ENCODE measurements at places on chromosomes 7 and 10.

DNA sequence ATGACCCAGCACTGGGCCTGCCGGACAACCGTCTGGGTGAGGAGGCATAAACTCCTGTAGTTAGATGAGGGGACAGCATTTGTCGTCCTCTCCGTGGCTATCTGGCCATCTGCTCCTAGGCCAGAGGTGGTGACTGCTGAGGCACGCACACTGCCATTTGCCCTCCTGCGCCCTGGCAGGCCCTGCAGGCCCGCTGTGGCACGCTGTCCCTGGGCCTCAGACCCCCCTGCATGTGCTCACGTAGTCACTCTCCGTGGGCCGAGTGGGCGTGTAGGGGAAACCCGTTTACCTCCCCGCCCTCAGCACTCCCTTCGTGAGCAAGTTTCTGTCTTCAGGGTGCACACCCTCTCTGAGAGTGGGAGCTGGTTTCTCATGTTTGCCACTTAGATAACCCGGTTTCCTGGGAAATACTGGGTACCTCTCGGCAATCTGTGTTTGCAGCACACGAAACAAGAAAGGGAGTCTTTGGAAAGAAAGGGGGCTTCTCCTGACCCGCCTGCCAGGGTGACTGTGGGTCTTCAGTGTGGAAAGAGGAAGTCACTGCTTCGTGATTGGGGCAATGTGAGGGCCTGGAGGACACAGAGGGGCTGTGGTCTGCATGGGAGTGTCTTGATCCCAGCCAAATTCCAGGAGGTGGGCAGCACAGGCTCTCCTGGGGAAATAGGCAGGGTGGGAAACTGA, 10.8 kb downstream of the ADAMTS14 start:
- no peak for DNase-seq

DNA sequence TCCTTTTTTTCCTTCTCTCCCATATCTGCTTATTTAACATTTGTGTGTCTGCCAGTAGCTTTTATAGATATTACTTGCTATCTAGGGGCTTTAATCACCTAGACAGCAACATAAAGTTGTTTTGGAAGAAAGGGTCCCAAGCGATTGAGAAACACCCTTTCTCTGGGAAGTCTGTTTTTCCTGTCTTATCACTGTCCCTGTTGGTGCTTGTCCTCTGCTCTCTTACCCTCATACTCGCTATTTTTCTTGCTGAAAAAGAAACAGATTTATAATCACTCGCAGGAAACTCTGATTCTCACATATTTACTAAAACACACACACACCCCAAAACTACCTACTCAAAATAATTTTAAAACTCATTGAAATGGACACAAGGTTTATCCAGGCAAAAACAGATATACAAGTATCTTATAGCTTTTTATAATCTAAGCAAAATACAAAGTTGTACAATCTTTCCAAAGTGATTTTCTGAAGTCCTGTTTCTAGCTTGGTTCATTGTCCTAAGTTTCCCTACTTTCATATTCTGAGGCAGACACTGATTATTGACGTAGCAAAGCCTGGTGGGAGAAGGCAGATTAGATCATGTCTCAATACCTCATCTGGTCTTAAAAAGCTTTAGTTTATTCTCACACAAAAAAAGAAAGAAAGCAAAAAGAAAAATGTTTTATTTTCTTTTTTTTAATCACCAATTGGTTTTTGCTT, 157.3 kb downstream of the CACNA2D1 start:
- no peak for DNase-seq

DNA sequence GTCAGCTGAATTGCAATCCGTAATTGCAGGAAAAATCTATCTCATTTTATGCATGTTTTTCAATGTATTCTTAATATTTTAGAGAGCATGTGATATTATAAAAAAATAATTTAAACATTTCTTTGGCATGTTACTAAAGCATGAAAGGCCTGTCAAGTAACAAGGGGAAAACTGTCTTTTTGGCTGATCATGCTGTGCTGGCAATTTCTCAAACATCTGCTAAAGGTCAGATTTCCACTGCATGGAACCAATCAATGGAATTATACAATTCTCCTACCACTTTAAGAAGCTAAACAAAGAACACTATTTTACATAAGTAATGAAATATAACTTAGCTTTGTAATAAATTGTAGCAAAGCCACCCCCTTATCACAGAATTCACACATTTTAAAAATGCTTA, 49.4 kb downstream of the JMJD1C start:
- no peak for DNase-seq

- DNase-seq: no peak
Observed at GRCh38 chr7:131098527-131098926, 229.1 kb upstream of the MKLN1 start.

- no peak for DNase-seq
Observed at GRCh38 chr7:2997014-2997413, 46.7 kb downstream of the CARD11 start.

DNA sequence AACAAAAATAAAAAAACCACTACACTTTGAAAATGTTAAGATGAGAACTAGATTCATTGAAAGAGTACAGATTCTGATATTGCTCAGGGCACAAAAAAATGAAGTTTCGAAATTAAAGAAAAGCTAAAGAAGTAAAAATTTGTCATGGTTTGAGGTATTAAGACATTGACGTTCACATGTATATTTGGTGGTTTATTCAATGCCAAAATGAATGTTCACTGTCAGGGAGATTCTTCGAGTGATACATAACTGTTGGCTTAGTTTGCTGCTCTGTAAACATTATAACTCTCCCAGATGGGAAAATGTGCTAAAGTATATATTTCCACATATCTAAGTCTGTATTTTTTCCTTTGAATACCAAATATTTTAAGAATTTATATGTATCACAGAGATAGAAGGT, 345.0 kb downstream of the SEMA3D start:
- DNase-seq: no peak

DNA sequence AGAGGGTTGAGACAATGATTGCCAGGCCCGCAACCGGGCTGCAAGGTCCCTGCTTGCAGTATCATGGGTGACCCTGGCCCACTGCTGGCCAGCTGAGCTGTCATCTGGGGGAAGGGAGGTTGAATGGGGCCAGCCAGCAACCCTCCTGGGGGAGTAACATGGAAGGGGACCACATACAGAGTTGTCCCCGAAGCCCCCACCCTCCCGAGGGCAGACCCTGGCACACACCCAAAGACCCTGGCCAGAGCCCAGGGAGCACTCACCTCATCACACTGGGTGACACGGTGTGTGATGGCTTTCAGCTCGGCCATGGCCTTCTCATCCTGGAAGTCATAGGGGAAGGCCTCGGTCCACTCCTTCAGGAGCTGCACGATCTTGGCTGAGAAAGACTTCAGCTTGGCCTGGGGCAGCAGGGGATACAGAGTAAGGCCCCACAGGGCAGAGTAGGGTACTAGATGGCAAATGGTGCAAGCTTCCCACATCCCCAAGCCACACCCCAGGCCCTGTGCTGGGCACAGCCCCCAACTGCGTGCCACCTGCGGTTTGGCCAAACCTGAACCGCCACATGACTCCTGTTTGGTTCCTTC, 63.4 kb downstream of the CSGALNACT2 start:
- DNase-seq: no peak

DNA sequence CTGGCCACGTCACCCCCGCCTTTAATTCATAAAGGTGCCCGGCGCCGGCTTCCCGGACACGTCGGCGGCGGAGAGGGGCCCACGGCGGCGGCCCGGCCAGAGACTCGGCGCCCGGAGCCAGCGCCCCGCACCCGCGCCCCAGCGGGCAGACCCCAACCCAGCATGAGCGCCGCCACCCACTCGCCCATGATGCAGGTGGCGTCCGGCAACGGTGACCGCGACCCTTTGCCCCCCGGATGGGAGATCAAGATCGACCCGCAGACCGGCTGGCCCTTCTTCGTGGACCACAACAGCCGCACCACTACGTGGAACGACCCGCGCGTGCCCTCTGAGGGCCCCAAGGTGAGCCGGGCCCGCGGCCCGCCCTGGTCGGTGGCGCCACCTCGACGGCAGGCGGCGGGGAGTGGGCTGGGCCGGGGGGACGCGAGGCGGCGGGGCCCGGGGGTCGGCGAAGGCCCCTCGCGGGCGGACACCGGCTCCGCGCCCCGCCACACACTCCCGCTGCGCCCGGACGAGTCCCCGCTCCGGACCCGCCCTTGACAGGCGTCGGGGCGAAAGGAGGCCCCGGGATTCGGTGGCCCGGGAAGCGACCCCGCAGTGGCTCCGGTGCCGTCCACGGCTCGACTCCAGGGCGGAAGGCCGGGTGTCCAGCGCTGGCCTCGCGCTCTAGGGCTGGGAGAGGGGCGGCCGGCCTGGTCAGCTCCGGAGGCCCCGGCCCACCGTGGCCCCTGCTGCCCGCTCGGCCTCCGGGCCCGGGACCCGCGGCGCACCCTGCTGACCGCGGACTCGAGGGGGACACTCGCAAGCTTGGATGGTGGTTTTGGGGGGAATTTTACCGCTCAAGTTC, 557 bp downstream of the BAG3 start:
- no peak for DNase-seq

DNA sequence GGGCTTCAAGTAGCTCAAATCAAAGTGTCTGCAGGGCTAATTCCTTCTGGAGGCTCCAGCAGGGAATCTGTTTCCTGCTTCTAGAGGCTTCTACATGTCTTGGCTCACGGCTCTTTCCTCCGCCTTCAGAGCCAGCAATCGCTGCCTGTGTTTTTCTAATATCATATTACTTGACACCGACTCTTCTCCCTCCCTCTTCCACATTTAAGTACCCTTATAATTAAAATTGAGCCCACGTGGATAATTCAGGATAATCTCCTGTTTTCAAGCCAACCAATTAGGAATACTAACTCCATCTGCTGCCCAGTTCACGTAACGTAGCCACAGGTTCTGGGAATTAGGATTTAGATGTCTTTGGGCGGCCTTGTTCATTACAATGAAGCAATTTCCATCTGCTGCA, 372.2 kb downstream of the DPP6 start:
- no peak for DNase-seq

DNA sequence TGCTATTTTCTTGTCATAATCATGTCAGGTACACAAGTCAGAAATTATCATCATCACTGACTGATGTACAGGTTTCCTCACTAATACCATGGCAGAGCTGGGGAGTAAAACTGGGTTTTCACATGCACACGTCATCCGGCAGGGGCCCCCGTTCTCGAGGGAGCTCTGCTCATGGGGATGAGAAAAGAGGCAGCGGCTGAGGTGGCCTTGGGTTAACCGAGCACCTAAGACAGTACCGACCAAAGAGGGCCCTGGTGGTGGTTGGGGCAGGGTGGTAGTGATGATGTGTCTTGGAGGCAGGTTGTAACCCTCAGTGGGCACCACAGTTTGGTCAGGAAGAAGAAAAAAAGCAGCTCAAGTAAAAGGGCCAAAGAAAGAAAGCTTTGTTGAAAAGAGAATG, 12.1 kb upstream of the TRPV6 start:
- no peak for DNase-seq

DNA sequence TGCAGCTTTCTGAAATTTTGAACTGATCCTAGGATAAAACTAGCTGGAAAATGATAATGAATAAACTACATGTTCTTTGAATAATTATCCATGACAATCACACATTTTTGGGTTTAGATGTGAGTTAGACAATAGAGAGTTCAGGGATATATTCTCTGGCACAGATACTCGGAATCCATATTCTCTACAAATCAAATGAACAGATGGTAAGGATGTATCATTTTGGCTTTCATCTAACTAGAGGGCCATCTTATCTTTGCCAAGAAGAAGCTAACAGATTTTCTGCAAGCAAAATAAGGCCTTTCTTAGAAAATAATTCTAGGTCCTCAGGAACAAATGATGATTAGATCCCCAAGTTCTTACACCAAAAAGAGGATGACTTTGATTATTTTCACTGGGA, 355.9 kb upstream of the C7orf33 start:
- DNase-seq: no peak

DNA sequence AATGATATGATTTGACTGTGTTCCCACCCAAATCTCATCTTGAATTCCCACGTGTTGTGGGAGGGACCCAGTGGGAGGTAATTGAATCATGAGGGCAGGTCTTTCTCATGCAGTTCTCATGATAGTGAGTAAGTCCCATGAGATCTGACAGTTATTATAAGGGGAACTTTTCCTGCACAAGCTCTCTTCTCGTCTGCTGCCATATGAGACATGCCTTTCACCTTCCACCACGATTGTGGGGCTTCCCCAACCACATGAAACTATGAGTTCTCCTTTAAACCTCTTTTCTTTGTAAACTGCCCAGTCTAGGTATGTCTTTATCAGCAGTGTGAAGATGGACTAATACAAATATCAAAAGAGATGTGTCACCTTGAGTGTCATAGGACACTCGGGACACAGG, 502.7 kb upstream of the PODXL start:
- no peak for DNase-seq

- no peak for DNase-seq
Observed at GRCh38 chr10:131838966-131839742, 61.7 kb upstream of the PPP2R2D start.

GRCh38 chr7:163298-163695, 29.1 kb upstream of the FAM20C start:
- DNase-seq: no peak

DNA sequence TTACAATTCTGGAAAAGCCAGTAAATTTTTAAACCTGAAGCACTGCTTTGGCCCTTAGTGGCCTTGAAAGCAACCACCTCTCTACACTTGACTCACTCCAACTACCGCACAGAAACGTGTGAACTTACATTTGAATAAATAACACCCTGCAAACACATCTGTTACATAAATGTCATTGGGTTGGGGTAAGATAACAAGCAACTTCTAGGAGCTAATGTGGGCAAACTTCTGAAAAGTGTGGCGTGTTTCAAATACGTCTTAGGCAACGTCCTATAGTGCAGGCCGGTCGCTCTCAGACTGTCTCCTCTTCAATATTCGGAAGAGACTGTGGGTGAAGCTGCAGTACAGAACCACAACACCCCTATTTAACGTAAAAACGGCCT, 474 bp downstream of the ORC5 start:
- DNase-seq: peak; percentile 32

DNA sequence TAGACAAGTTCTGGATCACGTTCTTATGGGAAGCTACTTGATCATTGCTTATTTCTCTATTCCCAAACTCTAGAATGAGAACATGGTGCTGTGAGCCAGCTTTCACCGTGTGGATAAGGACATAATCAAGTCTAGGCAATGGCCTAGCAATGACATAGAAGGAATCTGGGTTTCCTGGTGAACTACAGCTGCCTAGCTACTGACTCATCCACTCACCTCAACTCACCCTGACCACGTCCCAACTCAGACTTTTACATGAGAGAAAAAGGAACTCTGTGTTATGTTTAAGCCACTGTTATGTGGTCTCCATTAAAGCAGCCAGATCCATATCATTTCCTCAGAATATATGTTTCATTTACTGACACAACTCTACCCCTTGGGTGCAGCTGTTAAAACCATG, 18.8 kb upstream of the MET start:
- DNase-seq: peak; percentile 40

- no peak for DNase-seq
Observed at GRCh38 chr7:138907201-138907847, 73.9 kb downstream of the KIAA1549 start.

GRCh38 chr10:113663908-113664307, at the start of gene NRAP:
Gene NRAP (minus strand): TSS chr10:113664041. CDS start chr10:113663882, 159 bp downstream.
- DNase-seq: no peak

GRCh38 chr10:19931894-19932590, 115.8 kb downstream of the PLXDC2 start:
- DNase-seq: no peak

- no peak for DNase-seq
Observed at GRCh38 chr10:102546606-102547320, 43.0 kb downstream of the SUFU start.
